B cell (primary cell): ENCODE measurements at places on chromosomes 6 and 20. TPM values are rescaled to one million over a fixed set of nuclear protein-coding genes. Genes with fewer than 3 reads are reported as not detected.

Gene CDSN
- total RNA-seq = not detected in 2 replicates

GRCh38 chr6:15152700-15153099 is 93.2 kb upstream of the JARID2 start:
- H3K4me3 ChIP-seq = no peak overlapping the region
- H3K36me3 ChIP-seq = no peaks in the 10 kb centered on the region
- no peak overlapping the region for H3K27ac ChIP-seq
- no peaks in the 10 kb centered on the region for H3K27me3 ChIP-seq
- DNase-seq = no peak
- peaks cover 17% of the 10 kb centered on the region for H3K4me1 ChIP-seq

DNA sequence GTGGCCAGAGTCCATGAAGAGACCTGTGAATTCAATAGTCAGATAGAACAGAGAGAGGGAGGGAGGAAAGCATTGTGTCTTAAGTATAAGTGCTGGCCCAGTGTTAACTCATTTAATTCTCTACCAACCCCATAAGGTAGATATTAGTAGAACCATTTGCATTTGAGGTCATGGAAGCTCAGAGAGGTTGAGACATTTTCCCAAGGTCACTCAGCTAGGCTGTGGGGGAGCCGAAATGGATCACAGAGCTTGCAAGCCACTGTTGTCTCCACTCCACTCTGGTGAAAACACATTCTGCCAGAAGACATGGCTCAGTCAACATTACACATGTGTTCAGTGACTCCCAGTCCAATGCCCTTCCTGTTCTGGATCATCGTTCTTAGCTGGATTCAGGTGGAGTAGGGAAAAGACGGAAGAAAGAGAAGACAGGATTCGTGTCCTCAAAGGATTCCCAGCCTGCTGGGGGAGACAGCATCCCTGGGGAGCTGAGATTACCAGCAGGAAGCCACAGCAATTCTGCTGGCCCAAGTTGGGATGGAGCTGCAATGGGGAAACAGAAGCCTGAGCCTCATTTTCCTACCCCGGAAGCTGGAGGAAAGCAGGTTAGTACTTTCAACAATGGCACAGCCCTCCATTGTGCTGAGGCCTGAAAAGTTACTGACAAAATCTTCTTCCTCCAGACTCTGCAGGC is 27.0 kb upstream of the MDGA1 start:
- no peak for DNase-seq
- H3K27me3 ChIP-seq = no peaks in the 10 kb centered on the region
- no peaks in the 10 kb centered on the region for H3K36me3 ChIP-seq
- H3K27ac ChIP-seq = no peak overlapping the region
- no peak overlapping the region for H3K4me3 ChIP-seq

DNA sequence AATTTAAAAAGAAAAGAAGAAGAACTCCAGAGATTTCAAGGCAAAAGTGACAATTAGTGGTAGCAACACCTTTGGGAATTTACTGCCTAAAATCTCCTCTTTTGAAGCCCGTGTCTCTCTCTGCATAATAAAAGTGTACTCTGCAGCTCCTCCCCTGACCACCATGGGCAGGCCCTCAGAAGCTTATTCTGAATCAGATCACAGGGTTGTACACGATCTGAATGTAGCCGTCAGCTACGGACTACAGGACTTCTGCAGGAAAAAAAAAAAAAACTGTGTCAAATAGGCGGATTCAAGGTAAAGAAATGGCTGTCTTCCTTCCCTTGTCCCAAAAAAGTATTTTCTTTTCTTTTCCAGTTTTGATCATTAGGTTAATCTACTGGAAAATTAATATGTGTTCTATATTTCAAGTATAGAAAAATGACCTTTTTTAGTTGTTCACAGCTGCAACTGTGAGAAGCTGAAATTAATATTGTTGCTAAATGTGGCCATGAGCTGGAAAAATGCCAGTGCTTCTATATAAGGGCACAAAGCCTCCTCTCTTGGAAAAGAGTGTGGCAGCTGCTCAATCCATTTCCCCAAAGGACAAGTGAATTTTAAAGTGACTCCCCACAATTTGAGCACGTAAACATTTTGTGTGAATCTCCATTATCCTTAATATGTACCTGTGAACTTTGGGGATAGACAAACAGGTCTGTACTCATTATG is 397.4 kb downstream of the C6orf118 start:
- no peak overlapping the region for H3K4me3 ChIP-seq
- no peaks in the 10 kb centered on the region for H3K4me1 ChIP-seq
- H3K27ac ChIP-seq = no peak overlapping the region
- H3K36me3 ChIP-seq = no peaks in the 10 kb centered on the region
- no peak for DNase-seq
- no peaks in the 10 kb centered on the region for H3K27me3 ChIP-seq

DNA sequence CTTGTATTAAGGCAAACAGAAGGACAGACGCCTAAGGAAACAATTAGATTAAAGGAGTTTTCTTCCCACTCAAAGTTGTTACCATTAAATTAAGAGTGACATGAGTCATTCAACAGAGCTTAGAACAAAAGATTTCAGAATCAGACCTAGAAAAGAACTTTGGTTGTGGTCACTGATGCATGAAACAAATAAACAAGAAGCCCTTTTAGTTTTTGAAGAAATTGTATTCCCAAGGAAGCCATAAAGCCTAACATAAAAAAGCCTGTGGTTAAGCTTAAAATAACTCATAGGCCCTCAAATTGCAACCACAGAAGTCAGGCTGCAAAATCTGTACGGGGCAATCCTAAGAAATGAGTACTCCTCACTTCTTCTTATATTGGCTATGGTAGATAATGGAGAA is 17.9 kb upstream of the TRIM26 start:
- H3K36me3 ChIP-seq = no peaks in the 10 kb centered on the region
- H3K27me3 ChIP-seq = peaks cover 6% of the 10 kb centered on the region
- DNase-seq = no peak
- no peak overlapping the region for H3K27ac ChIP-seq
- no peaks in the 10 kb centered on the region for H3K4me1 ChIP-seq

DNA sequence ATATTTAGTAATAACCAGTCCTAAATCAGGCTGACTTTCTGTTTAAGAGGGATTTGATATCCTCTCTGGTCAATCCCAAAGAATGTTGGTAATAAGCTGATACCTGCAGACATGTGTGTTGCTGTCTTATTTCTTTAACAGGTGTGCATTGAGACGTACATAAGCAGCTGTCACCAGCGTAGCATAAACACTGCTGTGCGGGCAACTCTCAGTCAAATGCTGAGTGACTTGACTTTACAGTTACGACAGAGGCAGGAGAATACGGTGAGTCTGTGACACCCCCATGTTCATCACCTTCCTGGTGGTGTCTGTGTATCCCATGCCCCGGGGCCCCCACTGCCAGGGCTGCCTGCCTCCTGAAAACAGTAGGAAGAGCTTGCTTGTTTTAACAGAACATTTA is 20.1 kb upstream of the PBOV1 start:
- H3K27me3 ChIP-seq = no peaks in the 10 kb centered on the region
- no peak for DNase-seq
- H3K4me3 ChIP-seq = no peak overlapping the region
- no peaks in the 10 kb centered on the region for H3K36me3 ChIP-seq

Gene SOBP
- 1.3 and 1.5 TPM in 2 replicates for total RNA-seq

DNA sequence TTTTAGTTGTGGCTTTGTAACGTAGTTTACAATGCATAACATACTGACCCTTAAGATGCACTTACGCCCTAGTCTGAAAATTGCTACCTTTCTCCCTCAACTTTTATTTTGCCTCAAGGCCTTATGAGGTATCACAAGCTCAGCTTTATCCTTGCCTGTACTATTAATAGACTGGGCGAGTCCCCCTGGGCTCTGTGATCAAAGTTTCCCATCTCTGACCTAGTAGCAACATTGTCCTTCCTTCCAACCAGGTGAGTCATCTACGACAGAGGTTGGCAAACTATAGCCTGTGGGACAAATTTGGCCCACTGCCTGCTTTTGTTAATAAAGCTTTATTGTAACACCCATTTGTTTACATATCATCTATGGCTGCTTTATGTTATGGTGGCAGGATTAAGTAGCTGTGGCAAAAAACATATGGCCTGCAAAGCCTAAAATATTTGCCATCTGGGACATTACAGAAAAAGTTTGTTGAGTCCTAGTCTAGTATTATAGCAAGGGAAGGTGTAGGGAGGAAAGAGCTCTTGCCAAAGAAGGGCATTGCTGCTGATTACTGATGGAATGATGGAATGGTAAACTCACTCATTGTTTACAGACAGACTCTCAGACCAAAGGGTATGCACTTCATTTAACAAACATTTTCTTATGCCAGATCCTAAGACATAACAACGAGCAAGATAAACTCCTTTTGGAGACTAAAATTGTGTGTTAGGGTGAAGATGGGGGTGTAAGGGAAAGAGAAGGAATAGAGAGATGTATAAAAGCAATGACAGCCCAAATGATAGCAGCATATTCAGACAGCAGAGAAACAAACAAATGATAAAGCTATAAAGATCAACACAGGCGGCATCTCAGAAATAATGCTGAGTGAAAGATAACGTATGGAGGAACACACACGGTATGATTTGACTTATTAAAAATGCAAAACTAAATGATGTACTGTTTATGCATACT is 74.2 kb downstream of the SLC22A23 start:
- no peak for DNase-seq
- peaks cover 11% of the 10 kb centered on the region for H3K4me1 ChIP-seq
- H3K4me3 ChIP-seq = no peak overlapping the region
- no peak overlapping the region for H3K27ac ChIP-seq
- H3K27me3 ChIP-seq = no peaks in the 10 kb centered on the region
- H3K36me3 ChIP-seq = no peaks in the 10 kb centered on the region

- no peaks in the 10 kb centered on the region for H3K36me3 ChIP-seq
- DNase-seq = no peak
- H3K4me3 ChIP-seq = no peak overlapping the region
- no peaks in the 10 kb centered on the region for H3K27me3 ChIP-seq
- H3K27ac ChIP-seq = no peak overlapping the region
Observed at GRCh38 chr6:89148016-89148750, 2.3 kb downstream of the PM20D2 start.

DNA sequence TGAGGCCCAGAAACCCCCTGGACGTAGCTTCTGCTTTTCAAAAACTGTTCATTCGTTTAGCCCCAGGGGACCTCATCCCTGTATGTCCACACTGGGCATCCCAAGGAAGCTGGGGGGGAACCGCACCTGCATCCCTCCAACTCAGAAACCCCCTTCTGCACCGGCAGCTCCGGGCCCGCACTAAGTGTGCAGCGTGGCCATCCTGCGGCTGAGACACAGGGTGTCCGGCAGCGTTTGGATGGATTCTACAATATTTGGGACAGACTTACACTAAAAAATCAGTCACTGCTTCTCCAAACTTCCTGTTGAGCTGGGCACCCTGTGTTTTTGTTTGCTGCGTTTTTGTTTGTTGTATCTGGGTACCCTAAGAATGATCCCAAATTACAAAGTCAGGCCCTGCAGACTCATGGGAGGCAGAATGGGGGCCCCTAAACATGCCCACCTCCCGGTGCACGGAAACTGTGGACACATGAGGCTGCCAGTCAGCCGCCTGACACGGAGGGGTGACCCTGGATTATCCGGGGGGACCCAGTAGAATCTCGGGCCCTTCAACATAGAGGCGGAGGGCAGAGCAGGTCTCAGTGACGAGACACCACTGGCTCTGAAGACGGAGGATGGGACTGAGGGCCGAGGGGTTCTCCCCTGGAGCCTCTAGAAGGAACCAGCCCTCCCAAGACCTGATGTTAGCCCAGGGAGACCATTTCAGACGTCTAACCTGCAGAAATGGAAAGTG is 88.2 kb upstream of the BHLHE23 start:
- DNase-seq = no peak
- H3K4me3 ChIP-seq = no peak overlapping the region
- H3K27me3 ChIP-seq = no peaks in the 10 kb centered on the region
- no peak overlapping the region for H3K27ac ChIP-seq

- no peaks in the 10 kb centered on the region for H3K4me1 ChIP-seq
- H3K36me3 ChIP-seq = no peaks in the 10 kb centered on the region
- H3K27ac ChIP-seq = no peak overlapping the region
- peak; percentile 34 for DNase-seq
- H3K27me3 ChIP-seq = no peaks in the 10 kb centered on the region
Observed at GRCh38 chr20:43840382-43841070, 74.1 kb upstream of the TOX2 start.

- no peaks in the 10 kb centered on the region for H3K27me3 ChIP-seq
- H3K4me1 ChIP-seq = no peaks in the 10 kb centered on the region
- no peak for DNase-seq
- no peaks in the 10 kb centered on the region for H3K36me3 ChIP-seq
Observed at GRCh38 chr20:40241596-40242343, 447.3 kb downstream of the MAFB start.

GRCh38 chr6:168027521-168027920 is 30.1 kb downstream of the KIF25 start:
- H3K36me3 ChIP-seq = no peaks in the 10 kb centered on the region
- H3K27me3 ChIP-seq = no peaks in the 10 kb centered on the region
- H3K27ac ChIP-seq = no peak overlapping the region
- no peak for DNase-seq

DNA sequence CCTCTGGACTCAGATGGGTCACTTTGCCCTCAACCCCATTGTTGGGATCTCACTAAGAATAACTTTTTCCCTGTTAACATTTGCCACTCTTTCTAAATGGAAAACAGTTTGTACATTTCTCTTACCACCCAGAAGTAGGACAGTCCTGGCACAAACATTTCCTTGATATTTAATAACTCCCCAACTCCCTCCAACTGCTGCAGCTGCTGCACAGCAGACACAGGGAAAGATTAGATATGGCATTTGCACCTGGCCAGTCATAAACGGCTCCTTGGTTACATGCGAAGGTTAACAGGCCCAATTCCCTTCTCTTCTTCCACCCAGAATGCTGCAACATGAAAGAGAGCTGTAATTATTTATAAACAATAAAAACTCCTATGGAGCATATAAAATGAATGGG is 55.9 kb upstream of the SOX4 start:
- H3K27ac ChIP-seq = no peak overlapping the region
- no peak for DNase-seq
- no peaks in the 10 kb centered on the region for H3K36me3 ChIP-seq

Gene SLC22A7
- total RNA-seq = not detected in 2 replicates

DNA sequence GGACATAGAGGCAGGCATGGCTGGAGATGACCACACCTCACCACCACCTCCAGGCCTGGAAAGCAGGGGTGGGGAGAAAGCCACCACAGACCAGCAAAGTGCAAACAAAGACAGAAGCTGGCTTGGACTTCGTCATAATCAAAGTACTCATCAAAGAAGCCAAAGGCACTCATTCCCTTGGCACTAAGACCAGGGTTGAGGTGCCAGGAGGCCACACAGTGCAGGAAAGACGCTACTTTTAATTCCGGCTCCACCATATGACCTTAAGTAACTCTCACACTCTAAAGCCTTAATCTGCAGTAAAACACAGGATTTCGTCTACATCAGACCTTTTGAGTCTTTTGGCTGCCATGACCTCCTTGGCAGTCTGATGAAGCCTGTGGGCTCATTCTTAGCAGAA is 123.1 kb downstream of the HIVEP2 start:
- no peak for DNase-seq
- H3K4me3 ChIP-seq = no peak overlapping the region
- no peaks in the 10 kb centered on the region for H3K27me3 ChIP-seq
- H3K36me3 ChIP-seq = no peaks in the 10 kb centered on the region

Gene GNRH2
- 2.5 and 2.7 TPM in 2 replicates for total RNA-seq

GRCh38 chr20:12053353-12053752 is 135.7 kb downstream of the BTBD3 start:
- peak overlapping the region; percentile 30 for H3K27ac ChIP-seq
- no peak overlapping the region for H3K4me3 ChIP-seq
- H3K36me3 ChIP-seq = no peaks in the 10 kb centered on the region
- peak; percentile 47 for DNase-seq
- peaks cover 35% of the 10 kb centered on the region for H3K4me1 ChIP-seq
- no peaks in the 10 kb centered on the region for H3K27me3 ChIP-seq

Gene ACTL10
- total RNA-seq = 6.3 and 9.0 TPM in 2 replicates

Gene BTN3A1
- 173 and 175 TPM in 2 replicates for total RNA-seq
